ENCODE measurements at places on chromosomes 5 and 9. TPM values are rescaled to one million over a fixed set of nuclear protein-coding genes. Genes with fewer than 3 reads are reported as not detected.

SV2C gene
- not detected for polyA plus RNA-seq

IL3 gene
- not detected for polyA plus RNA-seq

SPATA31A3 gene
- not detected for polyA plus RNA-seq

- no peaks in the 10 kb centered on the region for H3K4me1 ChIP-seq
- DNase-seq: no peak
- no peaks in the 10 kb centered on the region for H3K36me3 ChIP-seq
- H3K27ac ChIP-seq: no peak overlapping the region
- no peak overlapping the region for H3K4me3 ChIP-seq
Measured at GRCh38 chr5:125331987-125332598, 585.7 kb upstream of the ZNF608 start.

GRCh38 chr5:72035831-72036230, 71.4 kb upstream of the MAP1B start:
- H3K27ac ChIP-seq: no peak overlapping the region
- no peak for DNase-seq
- H3K4me3 ChIP-seq: no peak overlapping the region
- no peaks in the 10 kb centered on the region for H3K27me3 ChIP-seq
- H3K36me3 ChIP-seq: no peaks in the 10 kb centered on the region
- no peaks in the 10 kb centered on the region for H3K4me1 ChIP-seq

- H3K36me3 ChIP-seq: no peaks in the 10 kb centered on the region
- DNase-seq: no peak
- H3K27me3 ChIP-seq: no peaks in the 10 kb centered on the region
- H3K4me1 ChIP-seq: no peaks in the 10 kb centered on the region
Measured at GRCh38 chr5:83662558-83662957, 58.1 kb downstream of the HAPLN1 start.

Measured in B cell (primary cell).